ENCODE measurements at places on chromosomes 3 and 15.

DNA sequence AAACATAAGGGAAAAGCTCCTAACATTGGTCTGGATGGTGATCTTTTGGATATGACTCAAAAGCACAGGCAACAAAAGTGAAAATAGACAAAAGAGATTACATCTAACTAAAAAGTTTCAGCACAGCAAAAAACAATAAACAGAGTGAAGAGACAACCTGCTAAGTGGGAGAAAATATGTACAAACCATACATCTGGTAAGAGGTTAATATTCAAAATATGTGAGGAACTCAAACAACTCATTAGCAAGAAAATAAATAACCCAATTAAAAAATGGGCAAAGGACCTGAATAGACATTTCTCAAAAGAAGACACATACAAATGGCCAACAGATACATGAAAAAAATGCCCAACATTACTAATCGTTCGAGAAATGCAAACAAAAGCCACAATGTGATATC, 19.0 kb upstream of the NR1I2 start:
- DNase-seq = no peak

- no peak for DNase-seq
Measured at GRCh38 chr3:99950921-99951320, 133.3 kb downstream of the CMSS1 start.

DNA sequence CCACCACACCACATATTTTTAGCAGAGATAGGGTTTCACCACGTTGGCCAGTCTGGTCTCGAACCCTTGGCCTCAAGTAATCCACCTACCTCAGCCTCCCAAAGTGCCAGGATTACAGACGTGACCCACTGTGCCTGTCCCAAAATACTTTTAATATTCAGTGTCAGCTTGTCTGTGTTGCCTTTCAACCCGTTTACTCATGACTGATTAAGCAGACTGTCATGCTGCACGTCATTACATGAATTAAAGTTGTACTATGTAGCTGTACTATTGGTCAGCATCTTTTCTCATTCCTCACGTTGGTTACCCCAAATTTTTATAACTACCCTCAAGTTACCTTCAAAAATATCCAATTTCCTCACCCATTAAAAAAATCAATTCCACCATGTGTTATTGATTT, 48.7 kb upstream of the GADL1 start:
- DNase-seq = no peak

- DNase-seq = peak; percentile 60
Measured at GRCh38 chr3:89685731-89686130, 578.3 kb downstream of the EPHA3 start.

DNA sequence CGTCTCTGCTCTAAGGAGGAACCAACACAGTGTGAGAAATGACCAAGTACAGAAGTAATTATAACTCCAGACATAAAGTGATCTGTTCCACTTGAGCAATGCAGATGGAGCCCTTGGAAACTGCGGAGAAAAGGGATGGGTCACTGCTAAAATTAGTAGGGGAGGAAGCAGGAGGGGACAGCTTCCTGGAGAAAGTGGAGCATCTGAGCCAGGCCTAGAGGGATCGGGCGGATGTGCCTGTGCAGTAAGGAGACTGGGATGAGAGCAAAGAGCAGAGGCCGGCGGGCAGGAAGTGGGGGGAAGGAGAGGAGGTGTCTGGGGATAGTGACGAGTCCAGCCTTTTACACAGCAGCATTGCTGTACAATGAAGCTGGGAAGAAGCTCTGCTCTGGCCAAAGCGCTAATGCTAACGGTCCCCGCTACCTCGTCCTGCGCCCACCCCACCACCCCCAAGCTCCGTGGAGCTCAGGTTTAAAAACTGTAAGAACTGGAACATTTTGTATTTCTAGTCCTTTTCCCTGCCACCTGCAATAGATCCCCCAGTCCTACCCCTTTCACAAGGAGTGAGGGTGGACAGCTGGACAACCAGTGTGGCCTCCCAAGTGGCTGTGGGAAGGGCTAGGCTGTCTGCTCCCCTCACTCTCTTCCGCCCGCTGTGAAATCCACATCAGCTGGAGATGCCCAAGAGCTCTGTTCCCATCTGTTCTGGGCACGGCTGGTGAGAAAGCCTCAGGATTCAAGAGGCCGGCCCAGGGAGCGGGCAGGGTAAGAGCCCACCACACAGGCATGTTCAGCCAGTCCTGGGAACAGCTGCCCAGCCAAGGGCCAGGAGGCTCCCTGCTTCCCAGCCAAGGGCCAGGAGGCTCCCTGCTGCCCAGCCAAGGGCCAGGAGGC, 53.0 kb upstream of the HES1 start:
- DNase-seq = no peak

DNA sequence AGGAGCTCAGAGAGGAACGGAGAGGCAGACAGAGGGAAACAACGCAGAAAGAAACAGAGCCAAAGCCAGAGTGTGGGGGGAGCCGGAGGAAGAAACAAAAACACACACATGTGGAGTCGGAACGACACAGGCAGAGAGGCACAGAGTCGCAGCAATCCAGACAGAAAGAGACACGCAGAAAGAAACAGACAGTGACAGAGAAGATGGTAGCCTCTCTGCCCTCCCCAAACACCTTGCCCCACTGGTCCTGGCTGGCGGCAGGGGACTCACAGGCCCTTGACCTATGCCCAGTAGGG, 1.7 kb downstream of the NCKIPSD start:
- no peak for DNase-seq

Data from NCI-H1694 (cell line).